Bronchus fibroblast of lung (primary cell): ENCODE measurements at places on chromosomes 6 and 20. TPM values are rescaled to one million over a fixed set of nuclear protein-coding genes. Genes with fewer than 3 reads are reported as not detected.

Gene CDKN1A
- 267 and 277 TPM in 2 replicates for total RNA-seq

Gene FOXS1
- not detected in 2 replicates for total RNA-seq

Gene CST5
- not detected in 2 replicates for total RNA-seq

Gene KCNB1
- not detected in 2 replicates for total RNA-seq

Gene TSPO2
- not detected in 2 replicates for total RNA-seq

Gene EDN1
- total RNA-seq = 0.15 and 0.17 TPM in 2 replicates

Gene BPIFB2
- not detected in 2 replicates for total RNA-seq

Gene AVP
- not detected in 2 replicates for total RNA-seq

Gene NKX2-4
- not detected in 2 replicates for total RNA-seq

Gene UNC5CL
- total RNA-seq = under 0.01 and 0.15 TPM in 2 replicates

Gene NKX2-2
- not detected in 2 replicates for total RNA-seq

Gene PNLDC1
- total RNA-seq = not detected in 2 replicates

Gene TSBP1
- not detected in 2 replicates for total RNA-seq

Gene C6orf52
- 0.84 and 0.89 TPM in 2 replicates for total RNA-seq

Gene SRC
- 10.0 and 10.9 TPM in 2 replicates for total RNA-seq

Gene DST
- total RNA-seq = 63.4 and 63.9 TPM in 2 replicates

Gene PPDPF
- 259 and 266 TPM in 2 replicates for total RNA-seq

Gene CRYBG1
- 8.0 and 8.2 TPM in 2 replicates for total RNA-seq

Gene IYD
- total RNA-seq = not detected in 2 replicates

Gene CDH26
- total RNA-seq = 0.15 TPM in 1 of 2 replicates, not detected in the other

Gene GSTA1
- total RNA-seq = not detected in 2 replicates

Gene RAET1E
- under 0.01 TPM in 1 of 2 replicates, not detected in the other for total RNA-seq

Gene CD24
- 0.17 and 0.59 TPM in 2 replicates for total RNA-seq

Gene KPNA5
- total RNA-seq = 3.1 and 3.7 TPM in 2 replicates

Gene RPRD1B
- 8.3 and 9.4 TPM in 2 replicates for total RNA-seq

Gene OPRM1
- total RNA-seq = not detected in 2 replicates

Gene ZNF334
- 1.7 and 1.8 TPM in 2 replicates for total RNA-seq

Gene HNF4A
- not detected in 2 replicates for total RNA-seq

Gene PI3
- not detected in 2 replicates for total RNA-seq
